ENCODE measurements at places on chromosomes 6 and 20.

GRCh38 chr6:158536891-158537798 is 22.7 kb upstream of the TMEM181 start:
- no peak for DNase-seq

DNA sequence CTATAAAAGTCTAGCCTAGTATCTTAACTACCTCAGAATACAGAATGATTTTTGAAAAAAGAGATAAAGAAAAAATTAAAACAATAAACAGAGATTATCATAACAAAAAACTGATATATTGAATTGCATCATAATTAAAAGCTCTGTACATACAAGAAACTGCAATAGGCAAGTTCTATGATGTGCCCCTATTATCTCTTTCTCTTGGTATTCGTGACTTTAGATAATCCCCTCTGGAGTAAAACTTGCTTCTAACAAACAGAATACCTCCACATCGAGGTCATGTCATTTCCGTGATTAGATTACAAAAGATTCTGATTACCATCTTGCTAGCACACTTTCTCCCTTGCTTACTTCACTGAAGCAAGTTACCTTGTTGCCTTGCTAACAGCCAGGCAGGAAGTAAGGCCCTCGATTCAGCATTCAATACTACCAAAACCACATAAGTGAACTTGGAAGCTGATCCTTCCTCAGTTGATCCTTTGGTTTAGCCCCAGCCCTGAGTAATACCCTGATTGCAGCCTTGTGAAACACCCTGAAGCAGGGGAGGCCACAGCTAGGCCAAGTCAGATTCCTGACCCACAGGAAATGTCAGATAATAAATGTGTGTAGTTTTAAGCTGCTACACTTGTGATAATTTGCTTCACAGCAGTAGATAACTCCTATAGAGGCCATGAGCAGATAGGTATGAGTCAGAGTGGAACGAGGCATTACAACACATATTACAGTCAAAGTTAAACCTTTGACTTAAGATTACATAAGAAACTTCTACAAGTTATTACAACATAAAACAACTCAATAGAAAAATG is 53.7 kb upstream of the TMX4 start:
- peak; percentile 93 for DNase-seq

- DNase-seq, result no peak
Observed at GRCh38 chr6:129262661-129263060, 379.7 kb downstream of the LAMA2 start.

GRCh38 chr6:40845553-40845952 is 193.5 kb downstream of the UNC5CL start:
- peak; percentile 21 for DNase-seq

- DNase-seq, result no peak
Observed at GRCh38 chr6:154580397-154581135, 70.1 kb upstream of the CNKSR3 start.

GRCh38 chr6:10163203-10163962 is 251.5 kb downstream of the TFAP2A start:
- no peak for DNase-seq

GRCh38 chr6:102204351-102204750 is 810.8 kb downstream of the GRIK2 start:
- no peak for DNase-seq

DNA sequence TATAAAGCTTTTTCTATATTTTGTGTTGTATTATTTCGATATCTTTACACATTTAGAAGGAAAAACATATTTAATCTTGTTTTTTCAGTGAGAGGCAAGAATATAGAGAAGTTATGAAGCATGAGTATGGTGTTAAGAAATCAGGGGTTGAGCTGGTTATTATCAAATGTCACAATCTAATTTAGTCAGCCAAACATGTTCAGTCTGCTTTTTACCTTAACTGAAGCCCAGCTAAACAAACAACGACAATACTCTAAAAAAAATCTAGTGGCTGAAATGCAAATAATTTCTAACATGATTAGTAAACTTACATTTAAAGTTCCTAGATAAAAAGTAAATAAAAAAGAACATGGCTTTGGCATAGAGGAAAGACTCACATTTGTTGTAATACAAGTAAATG is 433.8 kb upstream of the NRSN1 start:
- DNase-seq, result no peak

DNA sequence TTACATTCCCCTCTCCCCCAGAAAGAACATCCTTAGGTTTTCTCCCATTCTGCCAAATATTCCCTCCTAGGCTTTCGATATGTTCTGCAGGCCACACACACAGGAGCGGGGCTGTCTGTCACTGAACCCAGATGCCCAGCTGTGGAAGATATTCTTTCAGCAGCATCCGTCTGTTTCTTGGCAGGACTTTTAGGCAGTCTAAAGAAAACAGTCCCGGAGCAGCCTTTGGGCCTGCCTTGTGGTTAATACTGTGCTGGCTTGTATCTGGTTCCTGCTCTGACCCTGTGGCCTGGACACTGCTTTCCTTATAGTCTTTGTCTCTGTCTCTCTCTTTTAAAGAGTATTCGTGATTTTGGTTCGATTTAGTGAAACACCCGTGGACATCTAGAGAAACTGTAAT is 94.6 kb upstream of the SUPT3H start:
- DNase-seq, result no peak
